LHCN-M2 (cell line): ENCODE measurements at places on chromosomes 3 and 15.

GRCh38 chr3:69384326-69384725 is 1.6 kb downstream of the FRMD4B start:
- DNase-seq: no peak

DNA sequence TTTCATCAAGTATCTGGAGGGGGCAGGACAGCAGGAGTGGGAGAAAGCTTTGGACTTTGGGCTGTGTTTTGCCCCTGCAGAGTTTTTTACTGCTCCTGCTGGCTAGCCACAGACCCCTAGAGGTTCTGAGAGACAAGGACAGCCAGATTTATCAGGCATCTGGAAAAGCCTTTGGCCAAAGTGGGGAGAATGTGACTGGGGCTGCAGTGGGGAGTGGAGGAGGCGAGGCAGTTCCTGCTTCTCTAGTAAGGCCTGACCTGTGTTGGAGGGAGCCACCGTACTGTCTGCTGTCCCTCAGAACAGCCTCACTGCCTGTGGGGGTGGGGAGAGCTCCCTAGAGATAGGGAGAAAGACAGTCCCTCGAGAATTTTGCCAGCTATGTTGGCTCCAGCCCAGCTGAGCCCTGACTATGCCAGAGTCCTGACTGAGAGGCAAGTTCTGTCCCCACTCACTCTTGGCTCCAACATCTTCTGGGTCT is 2.2 kb downstream of the ALPK3 start:
- peak; percentile 40 for DNase-seq

- DNase-seq: peak; percentile 56
Observed at GRCh38 chr3:191282251-191283185, 46.7 kb upstream of the CCDC50 start.

DNA sequence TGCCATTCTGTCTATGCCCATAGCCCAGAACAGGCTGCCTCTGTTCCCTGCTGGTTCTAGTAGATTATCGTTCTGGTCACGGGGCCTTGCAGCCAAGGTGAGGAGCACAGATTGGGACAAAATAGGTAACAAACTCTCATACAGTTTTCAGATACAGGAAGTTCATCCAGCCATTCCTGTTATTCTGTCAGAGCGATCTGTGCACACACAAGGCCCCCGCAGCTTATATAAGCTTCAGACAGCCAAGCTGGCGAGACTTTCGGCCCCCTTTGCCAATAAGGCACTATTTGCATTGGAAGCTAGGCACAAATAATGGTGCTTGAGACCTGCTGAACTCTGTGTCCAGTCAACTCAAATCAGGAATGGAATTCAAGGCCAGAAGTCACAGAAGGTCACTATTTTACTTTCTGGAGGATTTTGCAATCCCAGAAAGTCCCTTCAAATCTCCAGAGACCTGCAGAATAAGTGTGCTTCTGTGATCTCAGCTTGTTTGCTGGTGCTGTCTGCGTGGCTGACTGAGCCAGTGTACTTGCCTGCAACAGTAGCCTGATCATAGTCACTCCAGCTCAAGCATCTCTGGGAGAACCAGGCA is 69.4 kb downstream of the BFSP2 start:
- no peak for DNase-seq

GRCh38 chr3:160133757-160134156 is 91.5 kb upstream of the C3orf80 start:
- peak; percentile 17 for DNase-seq

GRCh38 chr3:30141927-30142326 is 464.5 kb upstream of the TGFBR2 start:
- no peak for DNase-seq

DNA sequence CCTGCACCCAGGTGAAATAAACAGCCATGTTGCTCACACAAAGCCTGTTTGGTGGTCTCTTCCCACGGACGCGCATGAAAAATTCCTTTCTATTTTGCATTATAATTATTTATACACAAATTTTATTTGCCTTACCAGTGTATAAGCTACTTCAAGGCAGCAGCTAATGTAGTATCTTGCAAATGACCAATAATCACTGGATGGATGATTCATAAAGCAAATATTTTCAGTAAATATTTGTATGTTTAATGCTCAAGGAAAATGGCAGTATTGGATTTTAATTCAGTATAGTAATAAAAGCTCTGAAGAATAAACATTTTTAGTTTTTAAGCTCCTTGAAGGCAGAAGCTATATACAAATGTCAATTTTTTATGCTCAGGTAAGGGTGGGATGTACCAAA is 158.7 kb upstream of the NANOGP8 start:
- peak; percentile 11 for DNase-seq

GRCh38 chr3:152197451-152197850 is 71.3 kb upstream of the MBNL1 start:
- peak; percentile 18 for DNase-seq

DNA sequence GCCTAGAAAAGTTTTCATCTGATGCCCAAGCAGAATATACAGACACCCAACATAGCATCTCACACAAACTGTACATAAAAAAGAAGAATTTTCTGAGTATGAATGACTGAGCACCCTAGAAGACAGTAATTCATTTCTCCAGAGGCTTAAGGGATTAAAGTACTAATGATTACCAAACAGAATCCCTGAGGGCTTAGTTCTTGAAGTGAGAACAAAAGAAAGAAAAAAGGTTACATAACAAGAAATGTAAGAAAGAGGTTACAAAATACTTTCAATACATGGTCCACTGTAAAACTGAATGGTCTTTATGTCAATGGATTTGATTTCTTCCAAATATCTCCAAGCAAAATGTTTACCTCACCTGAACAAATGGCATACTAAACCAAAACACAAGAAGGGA is 9.1 kb upstream of the NEK10 start:
- no peak for DNase-seq

- DNase-seq: peak; percentile 90
Observed at GRCh38 chr3:194871143-194871863, 185.6 kb downstream of the FAM43A start.

- no peak for DNase-seq
Observed at GRCh38 chr15:27824841-27825422, 274.2 kb downstream of the OCA2 start.

DNA sequence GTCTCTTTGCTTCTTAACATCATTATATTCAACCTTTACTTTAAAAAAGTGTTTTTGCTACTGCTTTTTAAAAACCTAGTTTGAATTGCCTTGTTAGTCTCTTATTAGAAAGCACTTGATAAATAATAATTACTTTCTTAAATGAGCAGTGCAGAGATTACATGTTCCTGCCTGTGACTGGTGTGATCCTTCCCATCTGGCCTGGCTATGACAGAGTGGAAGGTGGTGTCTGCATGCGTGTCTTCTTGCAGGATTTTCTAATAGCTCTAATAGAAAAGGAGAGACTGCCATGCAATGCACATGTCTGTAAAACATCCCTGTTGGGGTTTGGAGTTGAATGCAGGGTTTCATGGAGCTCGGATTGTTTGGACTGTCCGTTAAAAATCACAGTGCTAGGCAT is 425.8 kb upstream of the TPM1 start:
- DNase-seq: no peak

DNA sequence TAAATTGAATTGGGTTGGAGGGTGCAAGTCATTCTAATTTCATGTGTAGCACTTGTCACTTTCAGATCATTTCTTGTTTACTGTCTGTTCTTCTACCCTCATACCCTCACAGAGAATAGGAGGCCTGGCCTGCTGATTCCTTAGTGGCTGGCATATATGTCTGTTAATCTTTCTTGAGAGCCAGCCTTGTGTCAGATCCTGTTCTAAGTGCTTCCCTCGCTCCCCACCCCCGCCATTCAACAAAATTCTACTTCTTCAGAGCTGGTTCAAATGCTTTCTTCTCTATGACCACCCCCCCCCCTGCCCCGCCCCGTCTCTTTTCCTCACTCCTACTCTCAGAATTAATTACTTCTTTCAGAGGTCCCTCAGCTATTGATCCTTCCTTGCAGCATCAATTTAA is 1.5 kb upstream of the U2SURP start:
- no peak for DNase-seq

GRCh38 chr3:103657756-103658155 is 1222.9 kb downstream of the ZPLD1 start:
- no peak for DNase-seq

DNA sequence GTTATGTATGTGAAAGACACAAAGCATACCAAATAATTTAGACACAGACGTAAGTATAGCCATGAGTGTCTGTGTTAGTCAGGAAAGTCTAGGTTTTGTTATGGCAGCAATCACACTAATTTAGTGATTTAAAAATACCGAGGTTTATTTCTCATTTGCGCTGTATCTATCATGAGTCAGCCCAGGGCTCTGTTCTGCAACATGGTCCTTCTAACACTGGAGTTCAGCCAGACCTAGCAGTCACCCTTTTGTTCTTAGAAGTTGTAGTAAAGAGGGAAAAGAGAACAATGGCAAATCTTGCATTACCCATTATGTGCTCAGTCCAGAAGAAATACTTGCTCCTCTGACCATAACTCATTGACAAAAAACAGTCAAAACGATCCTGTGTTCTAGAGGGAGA is 311.5 kb downstream of the NLGN1 start:
- no peak for DNase-seq

- DNase-seq: peak; percentile 96
Observed at GRCh38 chr3:37291275-37291700, 116.9 kb upstream of the LRRFIP2 start.

- peak; percentile 19 for DNase-seq
Observed at GRCh38 chr3:13451301-13451673, 28.8 kb upstream of the HDAC11 start.

- DNase-seq: peak; percentile 30
Observed at GRCh38 chr3:170603770-170604510, 18.1 kb upstream of the SLC7A14 start.

- no peak for DNase-seq
Observed at GRCh38 chr3:61601831-61602230, 40.5 kb downstream of the PTPRG start.

DNA sequence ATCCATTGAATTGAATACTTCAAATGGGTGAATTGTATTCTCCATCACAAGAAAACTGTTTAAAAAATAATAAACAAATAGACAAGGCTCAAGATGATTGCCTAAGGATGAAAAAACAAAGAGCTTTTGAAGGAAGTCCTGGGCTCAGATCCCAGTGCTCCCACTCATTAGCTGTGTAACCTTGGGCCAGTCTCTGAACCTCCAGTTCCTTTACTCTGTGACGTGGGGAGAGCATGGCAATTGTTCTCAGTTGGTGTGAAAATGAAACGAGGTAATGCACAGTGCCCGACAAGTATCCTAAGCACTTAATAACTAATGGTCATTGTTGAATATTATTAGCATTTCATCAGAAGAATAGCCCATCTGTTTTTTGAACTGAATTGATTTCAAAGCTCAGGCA is 40.7 kb downstream of the TNIK start:
- no peak for DNase-seq

- no peak for DNase-seq
Observed at GRCh38 chr15:92715758-92716157, 60.2 kb upstream of the FAM174B start.

DNA sequence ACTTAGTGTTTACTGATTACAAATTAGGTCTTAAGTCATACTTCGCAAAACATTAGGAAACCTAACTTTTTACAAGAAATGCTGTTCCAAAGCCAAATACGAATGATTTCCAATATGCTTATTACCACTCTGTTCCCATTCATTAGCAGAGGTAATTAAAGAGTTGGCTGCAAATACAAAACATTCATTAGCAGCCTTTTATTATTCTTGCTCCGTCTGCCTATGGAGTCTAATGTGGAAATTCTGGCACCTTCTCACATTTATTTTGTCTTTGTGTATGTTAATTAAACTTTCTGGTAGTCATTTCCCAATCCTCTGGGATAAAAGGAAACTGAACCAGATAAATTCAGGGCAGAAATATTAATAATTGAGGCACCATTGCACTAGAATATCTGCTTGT is 689.0 kb downstream of the PLOD2 start:
- no peak for DNase-seq

- no peak for DNase-seq
Observed at GRCh38 chr3:184633237-184633579, 71.6 kb downstream of the EPHB3 start.

- DNase-seq: no peak
Observed at GRCh38 chr3:179942553-179943075, 94.1 kb downstream of the PEX5L start.

DNA sequence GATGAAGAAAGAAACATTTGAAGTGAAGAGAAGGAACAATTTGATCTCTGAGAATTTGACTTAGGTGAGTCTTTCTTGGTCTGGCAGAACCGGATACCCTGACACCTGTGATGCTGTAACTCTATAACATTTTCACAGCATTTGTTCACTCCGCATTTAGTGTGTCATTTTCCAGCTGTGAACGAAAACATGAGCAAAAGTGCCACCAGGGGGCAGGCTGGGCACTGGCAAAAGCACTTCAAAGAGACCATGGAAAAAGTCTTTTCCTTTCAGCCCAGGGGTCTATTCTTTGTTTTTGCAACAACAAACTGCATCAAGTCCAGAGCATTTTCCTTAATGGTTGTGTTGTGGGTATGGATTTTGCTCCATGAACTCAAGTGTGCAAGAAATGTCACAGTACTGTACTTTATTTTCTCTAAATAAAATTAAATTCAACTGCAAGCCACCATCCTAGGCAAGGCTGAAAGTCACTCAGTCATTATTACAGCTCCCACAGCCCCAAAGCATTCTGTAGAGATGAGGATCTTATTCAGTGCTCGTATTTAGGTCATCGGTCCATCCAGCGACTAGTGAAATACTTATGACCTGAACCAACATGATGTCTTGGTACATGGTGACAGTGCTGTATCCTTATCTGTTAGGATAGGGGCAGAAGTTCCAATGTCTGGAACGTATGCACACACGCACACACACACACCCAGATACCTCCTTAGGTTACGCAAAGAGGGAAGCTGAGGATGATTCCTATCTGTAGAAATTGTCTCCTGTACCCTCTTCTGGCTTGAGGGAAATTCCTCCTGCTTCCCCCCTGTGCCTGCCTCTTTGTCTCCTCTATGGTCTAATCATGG is 125.5 kb downstream of the GADL1 start:
- DNase-seq: peak; percentile 66

GRCh38 chr15:66789029-66790025 is 87.3 kb downstream of the SMAD6 start:
- DNase-seq: peak; percentile 70

GRCh38 chr3:101828691-101829436 is 20.4 kb upstream of the NFKBIZ start:
- peak; percentile 77 for DNase-seq

- peak; percentile 98 for DNase-seq
Observed at GRCh38 chr3:15768421-15769255, 29.1 kb downstream of the ANKRD28 start.

DNA sequence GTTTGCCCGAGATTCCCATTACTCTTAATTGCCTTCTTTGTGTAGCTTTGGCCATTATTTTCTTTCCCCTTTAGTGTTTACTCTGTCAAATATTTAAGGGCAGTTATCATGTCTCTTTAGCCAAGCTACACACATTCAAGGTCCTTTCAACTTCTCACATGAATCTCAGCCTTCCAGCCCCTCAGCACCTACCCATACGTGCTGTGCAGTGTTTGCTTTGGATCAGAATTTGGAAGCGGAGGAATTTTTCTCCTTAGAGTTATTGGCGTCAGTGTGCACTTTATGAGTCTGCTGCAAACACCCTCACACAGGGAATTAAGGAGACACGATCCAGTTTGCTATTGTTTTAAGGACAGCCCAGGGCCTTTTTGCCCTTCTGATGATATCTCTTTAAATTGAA is 231.6 kb downstream of the CACNA2D3 start:
- no peak for DNase-seq
